M059J (cell line): ENCODE measurements at places on chromosomes 1 and 21.

DNA sequence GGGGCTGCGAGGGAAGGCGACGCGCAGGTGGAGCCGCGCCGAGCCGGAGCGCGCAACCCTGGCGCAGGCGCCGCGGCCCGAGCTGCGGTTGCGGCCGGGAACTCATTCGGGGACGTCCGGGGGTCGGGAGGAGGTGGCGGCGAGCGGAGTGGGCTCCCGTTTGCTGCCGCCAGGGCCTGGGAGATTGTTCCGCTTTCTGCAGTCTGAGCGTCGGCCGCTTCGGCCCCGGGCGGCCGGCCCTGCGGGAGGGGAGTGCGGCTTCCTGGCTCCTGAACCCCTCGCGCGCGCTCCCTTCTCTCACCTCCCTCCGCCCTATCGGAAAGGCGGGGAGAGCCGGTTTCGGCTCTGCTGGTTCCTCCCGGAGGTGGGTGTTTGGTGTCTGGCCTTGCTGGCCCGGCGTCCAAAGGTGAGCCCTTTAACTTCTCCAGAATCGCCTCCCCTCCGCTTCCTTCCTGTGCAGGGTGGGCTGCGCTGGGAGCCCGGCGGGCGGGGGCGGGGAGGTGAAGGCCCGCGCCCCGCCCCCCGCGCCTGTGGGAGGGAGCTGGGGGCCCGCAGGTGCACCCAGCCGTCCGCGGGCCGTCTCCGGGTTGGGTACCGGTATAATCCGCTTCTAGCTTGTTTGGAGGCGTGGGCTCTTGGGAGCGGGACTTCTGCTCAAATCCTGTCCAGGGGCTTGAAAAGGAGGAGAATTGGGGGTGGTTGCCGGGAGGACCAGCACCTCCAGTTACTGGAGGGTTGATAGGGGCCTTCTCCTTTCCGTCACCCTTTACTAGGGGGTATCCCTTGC is 683 bp downstream of the LRRC8D start:
- DNase-seq: peak; percentile 54

- peak; percentile 24 for DNase-seq
Measured at GRCh38 chr1:103180660-103181059, 72.3 kb upstream of the COL11A1 start.

DNA sequence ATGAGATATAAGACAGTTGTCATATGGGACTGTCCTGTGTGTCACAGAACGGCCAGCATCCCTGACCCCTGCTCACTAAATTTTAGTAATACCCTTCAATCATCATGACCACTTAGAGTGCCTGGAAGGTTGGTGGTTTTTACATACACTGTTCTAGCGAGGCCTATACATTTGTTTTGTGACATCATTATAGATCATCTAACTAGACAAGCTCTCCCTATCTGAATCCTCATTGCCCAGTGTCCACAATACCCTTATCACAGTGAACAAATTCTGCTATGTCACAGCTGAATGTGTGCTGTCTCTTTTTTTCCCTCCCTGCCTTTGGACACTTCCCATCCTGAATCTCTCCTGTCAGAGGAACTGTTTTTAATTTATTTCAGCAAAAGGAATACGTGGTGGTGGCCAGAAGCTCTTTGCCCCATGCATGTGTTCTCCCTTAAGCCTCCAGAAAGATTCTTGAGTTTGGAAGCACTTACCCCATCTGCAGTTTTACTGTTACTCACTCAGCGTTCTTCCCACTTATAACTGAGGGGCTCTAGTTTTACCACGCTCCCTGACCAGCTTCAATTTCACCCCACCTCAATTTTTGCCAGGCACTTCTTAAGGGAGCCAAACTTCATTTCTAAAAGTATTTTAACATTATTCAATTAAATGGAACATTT is 70.3 kb downstream of the OLFML2B start:
- no peak for DNase-seq

- DNase-seq: no peak
Measured at GRCh38 chr1:10601342-10602070, 126.8 kb downstream of the PEX14 start.

DNA sequence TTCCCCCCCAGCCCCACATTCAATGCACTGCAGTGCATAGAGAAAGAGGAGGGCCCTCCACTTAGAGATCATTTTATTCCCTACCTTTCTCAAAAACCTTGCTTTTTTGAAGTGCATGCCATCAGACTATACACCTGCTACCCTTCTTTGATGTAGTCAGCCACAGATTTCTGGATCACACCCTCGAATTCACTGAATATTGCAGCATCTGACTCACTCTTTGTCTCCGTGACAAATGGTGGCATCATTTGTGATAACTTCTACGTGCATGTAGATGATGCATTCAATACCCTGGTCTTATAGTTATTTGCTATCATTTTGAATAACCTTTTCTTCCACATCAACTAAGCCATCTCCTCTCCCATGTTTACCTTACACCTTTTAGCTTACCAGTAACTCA is 310.3 kb upstream of the SGIP1 start:
- no peak for DNase-seq
